Vagina (tissue), 2 donors: ENCODE measurements at places on chromosomes 4 and X.

DNA sequence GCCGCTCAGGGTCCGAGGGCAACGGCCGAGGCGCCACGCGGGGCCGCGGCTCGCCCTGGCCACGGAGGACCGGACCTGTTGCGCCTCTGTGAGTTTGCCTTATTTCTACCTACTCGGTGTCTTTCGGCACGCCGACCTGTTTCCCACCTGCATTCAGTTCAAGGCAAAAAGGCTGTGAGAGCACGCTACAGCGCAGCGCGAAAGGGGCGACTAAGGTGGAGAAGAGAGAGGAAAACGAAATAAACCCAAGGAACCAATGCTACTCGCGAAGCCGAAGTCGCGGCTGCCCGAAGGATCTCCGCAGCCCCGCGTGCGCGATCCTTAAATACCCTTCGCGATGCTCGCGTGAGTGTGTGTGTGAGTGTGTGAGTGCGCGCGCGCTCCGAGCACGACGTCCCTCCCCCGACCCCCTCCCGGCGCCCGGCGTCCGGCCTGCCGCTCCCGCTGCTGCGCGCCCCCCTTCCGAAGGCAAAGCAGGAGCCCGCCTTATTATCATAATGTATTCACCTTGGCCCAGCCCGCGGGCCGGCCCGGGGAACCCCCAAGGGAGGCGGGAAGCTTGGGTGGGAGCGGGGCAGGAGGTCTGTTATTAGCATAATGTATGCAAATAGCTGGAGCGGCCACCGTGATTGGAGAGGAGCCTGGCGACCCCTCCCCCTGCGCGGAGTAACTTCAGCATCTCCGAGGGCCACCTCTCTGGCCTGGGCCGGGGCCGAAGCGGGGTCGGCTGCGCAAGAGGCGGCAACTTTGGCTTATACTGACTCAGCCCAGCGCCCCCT lies at the start of gene COL25A1:
TSS of gene COL25A1 (minus strand) at position 298 of the 779 bp plus-strand sequence.
- DNase-seq: no peak

- DNase-seq: no peak
These were observed 3.4 kb upstream of the GK start for GRCh38 chrX:30649859-30650258.

DNA sequence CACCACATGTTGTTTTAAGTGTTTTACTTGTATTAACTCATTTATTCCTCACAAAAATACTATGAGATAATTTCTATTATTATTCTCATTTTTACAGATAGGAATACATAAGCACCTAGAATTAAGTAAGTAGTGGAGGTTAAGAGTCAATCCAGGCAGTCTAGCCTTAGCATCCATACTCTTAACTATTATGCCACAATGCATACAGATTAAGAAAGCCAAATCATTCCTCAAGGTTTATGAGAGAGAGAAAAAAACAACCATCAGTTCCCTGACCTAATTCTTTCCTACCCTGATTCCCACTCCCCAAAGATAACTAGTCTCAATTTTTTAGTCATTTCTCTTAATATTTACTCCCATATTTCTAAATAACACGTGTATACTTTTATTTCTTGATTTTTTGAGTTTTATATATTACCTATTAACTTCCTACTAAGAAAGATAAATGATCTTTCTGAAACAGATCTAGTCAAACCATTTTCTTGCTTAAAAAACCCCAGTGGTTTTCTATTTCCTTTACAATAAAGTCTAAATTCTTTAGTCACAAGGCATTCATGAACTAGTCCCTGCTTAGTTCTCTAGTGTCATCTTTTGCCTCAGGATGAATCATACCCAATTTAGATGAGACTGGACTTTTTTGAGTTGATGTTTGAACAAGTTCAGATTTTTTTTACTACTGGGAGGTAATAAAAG lies 16.0 kb downstream of the UBA6 start:
- no peak for DNase-seq

- DNase-seq: no peak
These were observed 312.2 kb downstream of the DCTD start for GRCh38 chr4:182604953-182605352.

DNA sequence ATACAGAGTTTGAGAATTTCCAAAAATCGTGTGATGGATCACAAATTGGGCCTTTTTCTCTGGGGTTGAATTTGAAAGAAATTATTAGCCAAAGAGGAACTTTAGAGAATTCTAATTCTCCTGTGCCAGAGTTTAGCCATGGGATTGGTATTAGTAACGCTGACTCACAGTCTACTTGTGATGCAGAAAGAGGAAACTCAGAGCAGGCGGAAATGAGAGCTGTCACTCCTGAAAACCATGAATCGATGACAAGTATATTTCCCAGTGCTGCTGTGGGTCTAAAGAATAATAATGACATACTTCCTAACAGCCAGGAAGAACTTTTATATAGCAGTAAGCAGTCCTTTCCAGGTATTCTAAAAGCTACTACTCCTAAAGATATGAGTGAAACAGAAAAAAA lies 64.9 kb downstream of the N4BP2 start:
- no peak for DNase-seq

GRCh38 chrX:103343105-103343504 lies 13.1 kb downstream of the TCEAL7 start:
- no peak for DNase-seq

GRCh38 chr4:13542577-13543031 lies 1.7 kb downstream of the NKX3-2 start:
- no peak for DNase-seq

DNA sequence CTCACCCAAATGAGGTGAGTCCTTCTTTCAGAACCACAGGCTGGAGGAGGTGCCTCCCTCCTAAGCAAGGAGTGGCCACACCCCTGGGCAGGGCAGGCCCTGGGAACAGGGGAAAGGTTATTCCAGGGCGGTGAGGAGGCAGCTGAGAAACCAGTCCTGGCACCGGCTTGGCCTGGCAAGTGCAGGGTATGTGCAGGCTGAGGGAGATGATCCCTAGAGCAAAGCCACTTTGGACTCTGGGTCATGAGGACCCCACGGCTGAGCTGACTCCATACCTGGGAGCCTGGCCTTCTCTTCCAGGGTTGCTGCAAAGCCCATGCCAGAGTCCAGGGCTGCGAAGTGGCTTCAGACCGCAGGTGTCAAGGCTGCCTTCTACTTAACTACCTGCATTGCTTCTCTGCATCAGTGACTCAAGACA lies 49.5 kb upstream of the HELT start:
- peak; percentile 86 for DNase-seq

- no peak for DNase-seq
These were observed 117.2 kb downstream of the TMEM144 start for GRCh38 chr4:158327525-158327924.

DNA sequence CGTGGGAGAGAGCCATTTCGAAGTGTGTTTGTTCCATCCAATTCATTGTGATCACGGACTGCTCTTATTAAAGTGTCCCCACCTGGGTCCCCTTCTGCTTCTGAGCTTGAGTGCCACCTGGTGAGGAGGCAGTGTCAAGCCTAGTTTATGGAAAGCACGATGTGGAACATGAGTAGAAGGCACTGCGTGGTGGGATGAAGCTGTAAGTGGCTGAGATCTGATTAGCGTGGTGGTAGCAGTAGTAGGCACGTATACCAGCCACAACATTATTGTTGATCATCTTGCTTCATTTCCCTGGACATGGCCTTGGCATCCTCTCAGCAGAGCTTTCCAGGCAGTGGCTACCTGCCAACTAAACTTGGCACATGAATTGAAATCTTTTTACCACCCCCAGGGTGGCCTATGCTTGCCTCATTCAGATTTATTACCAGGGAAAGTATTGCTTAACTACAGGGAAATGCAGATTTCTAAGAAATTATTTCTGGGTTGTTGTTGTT lies 46.4 kb downstream of the GPAT3 start:
- no peak for DNase-seq

GRCh38 chrX:68428431-68428830 lies 4.9 kb downstream of the OPHN1 start:
- DNase-seq: no peak

DNA sequence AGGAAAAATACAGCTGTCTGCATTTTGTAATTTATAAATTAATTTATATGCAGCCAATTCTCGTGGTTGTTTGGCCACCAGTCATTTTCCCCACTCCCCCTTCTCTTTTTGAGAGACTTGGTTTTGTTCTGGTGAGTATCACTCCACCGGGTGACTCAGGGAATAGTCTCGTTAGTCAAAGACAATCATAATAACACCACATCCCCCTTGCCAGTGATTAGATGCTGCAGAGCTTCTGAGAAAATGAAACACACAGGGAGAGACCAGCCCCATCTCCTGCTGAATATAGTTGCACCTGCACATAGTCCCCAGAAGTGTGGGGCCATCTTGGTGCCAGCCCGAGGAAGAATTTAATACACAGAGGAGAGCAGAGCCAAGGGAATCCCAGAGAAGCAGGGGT lies 8.0 kb upstream of the FNIP2 start:
- no peak for DNase-seq

- DNase-seq: no peak
These were observed 522.0 kb downstream of the GRID2 start for GRCh38 chr4:92825791-92826190.

DNA sequence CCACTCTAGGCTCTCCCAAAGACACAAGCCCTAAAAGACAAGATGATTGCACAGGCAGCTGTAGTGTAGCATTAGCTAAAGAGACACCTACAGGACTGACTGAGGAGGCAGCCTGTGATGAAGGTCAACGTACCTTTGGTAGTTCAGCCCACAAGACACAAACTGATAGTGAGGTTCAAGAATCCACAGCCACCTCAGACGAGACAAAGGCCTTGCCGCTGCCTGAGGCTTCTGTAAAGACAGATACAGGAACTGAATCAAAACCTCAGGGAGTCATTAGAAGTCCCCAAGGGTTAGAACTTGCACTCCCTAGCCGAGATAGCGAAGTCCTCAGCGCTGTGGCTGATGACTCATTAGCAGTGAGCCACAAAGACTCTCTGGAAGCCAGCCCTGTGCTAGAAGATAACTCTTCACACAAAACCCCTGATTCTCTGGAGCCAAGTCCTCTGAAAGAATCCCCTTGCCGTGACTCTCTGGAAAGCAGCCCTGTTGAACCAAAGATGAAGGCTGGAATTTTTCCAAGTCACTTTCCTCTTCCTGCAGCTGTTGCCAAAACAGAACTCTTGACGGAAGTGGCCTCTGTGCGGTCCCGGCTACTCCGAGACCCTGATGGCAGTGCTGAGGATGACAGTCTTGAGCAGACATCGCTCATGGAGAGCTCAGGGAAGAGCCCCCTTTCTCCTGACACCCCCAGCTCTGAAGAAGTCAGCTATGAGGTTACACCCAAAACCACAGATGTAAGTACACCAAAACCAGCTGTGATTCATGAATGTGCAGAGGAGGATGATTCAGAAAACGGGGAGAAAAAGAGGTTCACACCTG lies 306.3 kb downstream of the ANK2 start:
- no peak for DNase-seq

DNA sequence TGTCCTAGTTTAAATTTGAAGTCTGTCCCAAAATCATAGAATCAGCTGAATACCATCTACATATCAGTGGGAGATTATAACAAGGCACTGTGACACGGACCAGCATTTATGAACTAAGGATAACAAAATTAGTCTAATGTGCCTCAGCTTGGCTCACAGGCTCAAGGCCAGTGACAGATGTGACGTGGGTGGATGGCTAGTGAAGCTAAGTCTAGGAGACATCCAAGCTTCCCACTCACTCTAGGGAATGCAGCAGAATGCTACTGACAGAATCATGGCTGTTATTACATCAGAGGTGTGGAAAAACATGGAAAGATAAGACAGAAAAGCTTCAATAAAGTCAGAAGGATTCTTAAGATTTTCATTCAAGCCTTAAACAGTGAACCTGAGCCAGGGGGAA lies 329.9 kb downstream of the NAF1 start:
- no peak for DNase-seq

- no peak for DNase-seq
These were observed 11.0 kb upstream of the MAGEB10 start for GRCh38 chrX:27796640-27797257.

GRCh38 chrX:3378156-3378555 lies 31.7 kb upstream of the MXRA5 start:
- DNase-seq: no peak

DNA sequence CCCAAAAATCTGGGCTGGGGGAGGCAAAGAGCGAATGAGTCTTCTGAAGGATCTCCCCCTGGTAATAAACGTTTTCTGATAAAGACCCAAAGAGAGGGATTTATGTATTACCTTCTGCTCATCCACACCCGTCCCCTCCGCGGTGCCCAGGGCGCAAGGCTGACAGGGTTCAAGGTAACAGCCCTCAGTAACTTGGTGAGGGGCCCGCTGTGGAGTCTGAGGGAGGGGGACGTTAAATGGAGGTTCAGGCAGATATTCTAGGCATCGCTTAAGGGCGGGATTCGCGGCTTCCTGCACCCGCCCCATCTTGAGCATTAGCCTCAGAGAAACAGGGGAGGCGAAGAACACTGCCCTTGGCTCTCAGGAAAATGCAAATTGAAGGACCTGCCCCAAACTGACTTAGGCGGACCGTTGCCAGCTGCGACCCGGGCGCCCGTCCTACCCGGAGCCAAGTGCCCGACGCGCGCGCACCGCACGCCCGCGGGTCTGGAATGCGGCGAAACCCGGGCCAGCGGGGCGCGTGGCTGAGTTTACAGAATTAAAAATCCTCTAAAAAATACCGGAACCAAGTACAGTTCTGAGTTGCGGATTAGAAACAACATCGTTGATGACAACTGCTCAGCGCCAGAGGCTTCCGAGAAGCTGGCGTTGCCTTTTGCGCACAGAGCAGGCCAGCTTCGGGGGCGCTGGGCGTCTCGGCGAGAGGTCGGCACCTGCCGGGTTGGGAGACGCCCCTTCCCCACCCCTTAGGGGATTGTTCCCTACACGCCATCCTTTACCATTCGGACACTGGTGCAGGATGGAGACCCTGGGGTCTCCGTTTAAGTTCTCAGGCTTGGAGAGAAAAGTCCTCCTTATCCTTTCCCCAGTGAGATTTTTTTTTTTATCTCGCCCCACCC lies 2.8 kb downstream of the HELT start:
- no peak for DNase-seq

DNA sequence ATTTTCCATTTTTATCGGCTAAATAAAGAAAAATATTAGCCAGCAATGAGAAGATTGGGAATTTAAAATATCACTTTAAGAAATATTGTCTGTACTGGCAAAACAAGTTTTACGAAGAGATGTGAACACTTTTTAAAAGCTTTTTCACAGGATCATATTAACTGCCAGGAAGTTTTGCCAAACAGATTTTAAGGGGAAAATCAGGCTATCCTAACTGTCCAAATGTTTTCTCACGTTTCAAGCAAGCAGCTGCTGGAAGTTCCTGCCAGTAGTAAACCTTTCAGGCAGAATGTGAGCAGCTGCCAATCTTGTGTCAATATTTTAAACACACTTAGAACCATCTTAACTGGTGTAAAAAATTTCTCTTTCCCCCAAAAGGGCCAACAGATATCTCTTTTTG lies 101.1 kb downstream of the ADGRL3 start:
- DNase-seq: no peak

- no peak for DNase-seq
These were observed 4.1 kb downstream of the PITX2 start for GRCh38 chr4:110618581-110619462.

- DNase-seq: no peak
These were observed 46.4 kb downstream of the PAGE2 start for GRCh38 chrX:55135171-55135570.

- no peak for DNase-seq
These were observed 24.1 kb downstream of the SPOCK3 start for GRCh38 chr4:167210166-167210565.

GRCh38 chr4:8051644-8052043 lies 107.0 kb downstream of the ABLIM2 start:
- DNase-seq: no peak

- DNase-seq: no peak
These were observed 17.2 kb upstream of the ARSJ start for GRCh38 chr4:113996599-113997177.

GRCh38 chrX:130834149-130834548 lies 68.9 kb downstream of the ENOX2 start:
- DNase-seq: no peak

GRCh38 chrX:46573331-46573891 lies at the start of gene CHST7:
Gene CHST7, plus strand, starts transcription at chrX:46573765. Its CDS starts 167 bp downstream, at chrX:46573932.
- no peak for DNase-seq
